Progenitor cell of endocrine pancreas (in vitro differentiated cells): ENCODE measurements at places on chromosomes 6 and 20.

- DNase-seq, result no peak
Observed at GRCh38 chr20:12256806-12257205, 339.1 kb downstream of the BTBD3 start.

DNA sequence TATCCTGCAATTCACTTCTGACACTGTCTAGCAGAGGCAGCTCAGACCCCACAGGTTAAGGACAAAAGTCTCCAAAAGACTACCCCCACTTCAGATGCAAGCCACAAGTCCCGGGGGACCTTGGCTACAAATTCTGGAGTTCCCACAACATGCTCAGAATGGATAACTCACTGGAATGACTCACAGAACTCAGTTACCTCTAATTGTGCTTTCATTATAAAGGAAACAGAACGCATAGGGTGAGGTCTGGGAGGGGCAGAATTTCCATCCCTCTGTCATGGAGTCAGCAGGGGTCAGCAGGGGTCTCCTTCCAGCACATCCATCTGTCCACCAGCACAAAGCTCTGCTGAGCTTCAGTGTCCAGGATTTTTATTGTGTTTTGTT, 184.2 kb downstream of the CDH4 start:
- no peak for DNase-seq

GRCh38 chr6:36578030-36578429, 16.1 kb upstream of the SRSF3 start:
- no peak for DNase-seq

DNA sequence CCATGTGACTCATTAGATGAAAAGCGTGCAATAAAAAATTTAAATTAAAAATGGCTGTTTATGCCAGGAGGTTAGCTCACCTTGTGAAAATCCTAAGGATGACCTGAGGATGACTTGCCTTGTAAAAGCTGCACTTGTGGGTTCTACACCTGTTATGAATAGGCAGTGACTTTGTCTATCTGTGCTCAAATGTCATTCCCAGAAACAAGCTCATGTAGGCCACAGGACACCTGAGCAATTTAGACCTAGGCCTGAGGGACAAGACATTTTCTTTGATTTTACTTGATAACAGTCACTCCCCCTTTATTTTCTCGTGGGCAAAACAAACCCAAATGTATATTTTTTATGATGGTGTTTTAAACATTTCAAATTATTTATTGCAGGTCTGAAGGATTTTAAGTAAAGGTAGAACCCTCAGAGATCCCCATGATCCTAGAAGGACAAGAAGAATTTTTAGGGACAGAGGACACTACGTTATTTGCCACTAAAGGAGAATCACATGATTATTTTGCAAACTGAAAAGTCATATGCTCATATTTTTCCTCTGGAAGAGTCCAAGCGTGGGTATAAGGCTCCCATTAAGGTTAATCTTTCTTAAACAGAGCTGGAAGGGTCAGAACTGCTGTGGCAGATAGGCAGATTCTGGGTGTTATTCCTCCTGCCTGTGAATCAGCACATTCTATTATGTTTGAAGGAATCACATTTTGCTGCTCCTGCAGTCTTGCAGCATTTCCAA, 277.5 kb upstream of the MAN1A1 start:
- no peak for DNase-seq

- no peak for DNase-seq
Observed at GRCh38 chr20:7637184-7637583, 303.1 kb downstream of the HAO1 start.
